Cardiac septum (tissue), 1 donor: ENCODE measurements at places on chromosomes 2 and 18. TPM values are rescaled to one million over a fixed set of nuclear protein-coding genes. Genes with fewer than 3 reads are reported as not detected.
A peak's percentile ranks its signal among the peaks of the same experiment; 100 is the strongest.

NHEJ1 gene
- 6.7 TPM for total RNA-seq

DSG4 gene
- not detected for total RNA-seq

SAG gene
- total RNA-seq, result not detected

DNA sequence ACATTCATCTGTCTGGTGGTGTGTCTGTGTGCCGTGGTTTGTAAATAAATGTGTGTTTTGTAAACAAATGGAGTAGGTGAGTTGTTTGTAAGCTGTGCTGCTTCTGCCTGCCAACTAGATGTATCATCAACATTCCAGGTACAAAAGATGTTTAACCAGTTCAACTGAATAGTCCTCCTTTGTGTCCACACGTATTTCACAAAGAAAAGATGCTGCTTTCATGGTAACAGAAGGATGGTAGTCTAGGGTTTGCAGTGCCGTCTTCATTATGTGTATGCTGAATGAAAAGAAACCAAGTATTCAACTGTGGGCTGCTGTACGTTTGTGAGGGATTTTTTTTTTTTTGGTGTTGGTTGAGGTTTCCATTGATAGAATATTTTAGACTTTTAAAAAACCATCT is 72.1 kb downstream of the CAMKMT start:
- no peak for DNase-seq

- DNase-seq, result no peak
Measured at GRCh38 chr2:190663839-190664238, 15.0 kb downstream of the NAB1 start.

GRCh38 chr2:84991404-84992160 is 20.6 kb downstream of the KCMF1 start:
- no peak for DNase-seq

GREB1L gene
- 16.2 TPM for total RNA-seq

- DNase-seq, result no peak
Measured at GRCh38 chr2:65660340-65660739, 227.9 kb upstream of the SPRED2 start.

DNA sequence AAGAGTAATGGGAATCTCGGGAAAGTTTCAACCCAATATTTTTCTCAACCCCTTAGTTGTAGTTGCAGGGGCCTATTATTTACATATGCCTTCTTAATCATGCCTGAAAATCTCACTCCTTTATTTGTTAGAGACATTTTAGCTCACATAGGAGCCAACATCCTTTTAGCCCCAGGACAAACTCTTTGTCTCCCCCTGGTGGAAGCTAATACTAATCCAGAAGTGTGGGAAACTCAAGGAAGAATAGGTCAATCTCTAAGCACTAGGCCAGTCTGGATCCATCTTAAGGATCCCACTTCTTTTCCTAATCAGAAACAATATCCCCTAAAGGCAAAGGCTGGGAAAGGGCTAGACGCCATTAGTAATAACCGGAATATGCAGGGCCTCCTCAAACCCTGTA is 550.9 kb upstream of the PKDCC start:
- DNase-seq, result no peak

- no peak for DNase-seq
Measured at GRCh38 chr2:45909677-45910191, 258.3 kb downstream of the PRKCE start.

KCNJ3 gene
- 3.4 TPM for total RNA-seq

- no peak for DNase-seq
Measured at GRCh38 chr18:39053571-39053970, 1488.0 kb upstream of the CELF4 start.

CPS1 gene
- 2.9 TPM for total RNA-seq

GRCh38 chr2:102951249-102951648 is 189.4 kb downstream of the TMEM182 start:
- no peak for DNase-seq

DNA sequence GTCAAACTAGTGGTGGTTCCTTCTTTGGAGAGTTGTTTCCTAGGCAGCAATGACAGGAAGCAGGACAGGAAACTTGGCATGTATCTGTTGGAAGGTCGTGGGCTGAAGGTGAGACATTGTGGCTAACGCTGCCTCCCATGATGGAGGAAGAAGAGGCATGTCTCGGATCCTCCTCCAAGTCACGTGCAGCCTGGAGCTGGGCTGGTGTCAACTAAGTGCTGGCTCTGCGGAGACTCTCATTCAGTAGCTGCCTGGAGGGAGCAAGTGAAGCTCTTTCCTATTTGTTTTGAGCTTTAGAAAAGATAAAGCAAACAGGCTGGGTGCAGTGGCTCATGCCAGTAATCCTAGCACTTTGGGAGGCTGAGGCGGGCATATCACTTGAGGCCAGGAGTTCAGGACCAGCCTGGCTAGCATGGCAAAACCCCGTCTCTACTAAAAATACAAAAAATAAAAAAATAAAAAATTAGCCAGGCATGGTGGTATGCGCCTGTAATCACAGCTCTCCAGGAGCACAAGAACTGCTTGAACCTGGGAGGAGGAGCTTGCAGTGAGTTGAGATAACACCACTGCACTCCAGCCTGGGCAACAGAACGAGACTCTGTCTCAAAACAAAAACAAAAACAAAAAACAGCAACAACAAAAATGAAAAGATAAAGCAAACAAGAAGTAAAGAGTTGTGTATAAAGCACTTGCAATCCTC is 28.2 kb upstream of the INO80C start:
- DNase-seq, result no peak

TSPYL6 gene
- total RNA-seq, result 0.11 TPM

SYT4 gene
- total RNA-seq, result not detected

IL1RL2 gene
- total RNA-seq, result 0.35 TPM

EML6 gene
- 0.83 TPM for total RNA-seq

DNA sequence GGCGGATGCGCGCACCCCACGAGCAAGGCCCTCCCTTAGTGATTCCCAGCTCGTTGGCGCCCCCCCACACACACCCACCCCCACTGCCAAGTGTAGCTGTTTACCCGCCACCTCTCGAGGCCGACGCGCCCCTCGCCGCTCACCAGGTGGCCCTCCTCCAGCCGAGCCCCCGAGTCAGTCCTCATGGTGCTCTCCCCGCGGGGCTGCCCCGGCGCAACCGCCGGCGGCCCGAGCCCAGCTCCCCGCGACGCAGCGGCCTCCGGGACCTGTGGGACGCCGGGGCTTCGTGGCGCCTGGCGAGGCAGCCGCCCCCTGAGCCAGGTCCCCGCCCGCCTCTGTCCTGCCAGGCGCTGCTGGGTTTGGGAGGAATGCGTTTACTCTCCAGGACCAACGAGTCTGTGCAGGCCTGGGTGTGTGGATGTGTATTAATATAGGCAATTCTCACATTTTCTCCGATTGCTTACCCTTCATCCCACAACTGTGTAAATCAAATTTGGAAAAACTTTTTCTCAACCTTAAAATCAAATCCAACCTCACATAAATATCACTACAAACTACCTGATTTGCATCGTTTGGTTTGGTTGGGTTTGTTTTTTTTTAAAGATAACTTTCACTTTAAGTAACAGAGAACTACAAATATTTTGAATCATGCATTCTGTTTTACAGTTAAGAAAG is at the start of gene TMEM237:
Gene TMEM237 (minus strand): TSS at position 288 of the 675 bp plus-strand sequence. CDS start 103 bp downstream, at position 185.
- no peak for DNase-seq

DNA sequence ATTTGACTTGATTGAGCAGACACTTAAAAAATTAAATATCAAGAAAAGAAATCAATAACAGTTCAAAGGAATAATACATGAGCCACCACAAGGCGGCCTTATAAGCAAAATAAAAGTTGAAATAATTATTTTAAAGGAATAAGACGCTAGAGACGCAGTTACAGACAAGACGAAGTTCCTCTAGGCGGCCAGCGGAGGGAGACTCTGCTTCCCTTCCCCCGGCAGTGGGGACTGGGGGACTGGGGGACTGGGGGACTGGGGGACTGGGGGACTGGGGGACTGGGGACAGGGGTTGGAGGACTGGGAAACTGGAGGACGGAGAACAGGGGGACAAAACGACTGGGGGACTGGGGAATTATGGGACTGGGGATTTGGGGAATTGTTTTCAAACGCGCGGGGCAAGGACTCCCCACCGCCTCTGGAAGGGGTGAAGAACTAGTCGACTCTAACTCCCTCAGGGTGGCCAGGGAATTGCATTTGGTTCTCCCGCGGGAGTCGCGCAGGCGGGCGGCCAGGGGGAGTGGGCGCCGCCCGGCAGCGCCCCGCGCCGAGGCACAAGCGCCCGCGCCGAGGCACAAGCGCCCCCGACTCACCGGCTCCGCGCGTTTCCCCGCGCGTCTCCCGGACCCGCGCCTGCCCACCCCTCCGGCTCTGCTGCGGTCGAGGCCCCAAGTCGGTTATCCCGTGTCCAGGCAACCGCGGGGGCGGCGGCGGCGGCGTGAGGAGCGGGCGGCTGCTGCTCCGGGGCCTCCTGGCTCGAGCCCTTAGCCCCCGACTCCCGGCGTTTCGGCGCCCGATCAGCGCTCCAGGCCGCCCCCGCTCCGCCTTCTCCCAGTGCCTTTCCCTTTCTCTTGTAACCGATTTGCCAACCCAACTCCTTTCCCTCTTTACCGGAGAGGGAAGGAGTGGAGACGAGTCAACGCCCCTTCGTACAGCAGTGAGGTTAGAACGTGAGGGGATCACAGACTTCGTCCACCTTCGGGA is at the start of gene CCDC178:
Gene CCDC178 (minus strand): TSS at position 662 of the 984 bp plus-strand sequence. CDS start 28,633 bp downstream, outside the sequence.
- DNase-seq, result no peak

DNA sequence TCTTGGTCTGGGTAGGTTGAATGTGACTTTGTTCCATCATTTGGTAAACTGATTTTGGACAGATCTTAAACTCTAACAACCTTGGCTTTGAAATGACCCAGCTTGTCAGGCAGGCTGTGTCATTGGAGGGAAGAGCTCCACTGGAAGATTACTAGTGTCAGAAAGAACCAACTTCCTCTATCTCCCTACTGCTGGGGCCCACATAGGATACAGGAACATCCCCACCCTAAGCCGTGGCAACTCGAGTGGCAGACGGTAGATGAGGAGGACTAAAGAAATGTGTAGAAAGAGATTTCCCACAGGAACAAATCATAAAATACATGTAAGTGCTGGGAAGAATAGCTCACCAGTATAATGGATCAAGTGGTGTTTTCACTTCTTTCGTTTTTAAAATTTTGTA is 4.3 kb upstream of the G6PC2 start:
- no peak for DNase-seq

C1QL2 gene
- not detected for total RNA-seq

- no peak for DNase-seq
Measured at GRCh38 chr2:20525041-20526035, 78.5 kb downstream of the RHOB start.

GRCh38 chr2:62424899-62425298 is 81.1 kb downstream of the TMEM17 start:
- DNase-seq, result no peak

DNA sequence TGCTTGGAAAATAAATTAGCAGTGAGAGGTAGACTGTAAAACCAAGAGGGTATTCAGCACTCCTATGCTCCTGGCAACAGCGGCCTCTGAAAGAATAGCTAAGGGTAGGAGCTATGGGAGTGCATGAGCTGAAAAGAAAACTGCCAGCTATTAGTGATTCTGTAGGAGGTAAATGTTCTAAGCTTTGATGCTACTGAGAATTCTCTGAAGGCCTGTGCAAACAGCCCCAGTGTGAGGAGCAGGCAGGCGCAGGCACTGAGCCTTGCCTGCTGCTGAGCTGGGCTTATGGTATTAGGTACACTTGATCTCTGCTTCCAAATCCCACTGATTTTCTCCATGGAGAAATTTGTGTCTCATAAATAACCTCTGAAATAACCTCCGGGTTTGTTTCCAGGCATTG is 86.7 kb downstream of the NYAP2 start:
- no peak for DNase-seq

GRCh38 chr2:128327180-128327964 is 8.7 kb upstream of the HS6ST1 start:
- peak; percentile 70 for DNase-seq

OTOS gene
- not detected for total RNA-seq

GDF7 gene
- total RNA-seq, result 0.94 TPM

DNA sequence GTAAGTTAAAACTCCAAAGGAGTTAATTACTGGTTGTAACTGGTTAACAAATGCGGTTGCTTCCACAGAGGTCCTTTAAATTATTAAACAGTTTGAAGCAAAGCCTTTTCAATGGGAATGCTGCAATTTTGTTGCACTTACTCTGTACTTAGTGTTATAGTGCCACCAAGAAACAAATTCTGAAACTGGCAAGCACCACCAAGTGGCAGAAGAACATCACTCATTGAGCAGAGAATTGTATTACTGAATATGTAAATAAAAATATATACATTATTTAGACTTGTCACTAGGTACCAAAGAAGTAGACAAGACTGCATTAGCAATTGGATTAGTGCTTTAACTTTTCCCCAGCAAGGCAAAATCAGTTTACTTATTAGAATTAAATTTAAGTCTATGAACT is 2.6 kb upstream of the TMEFF2 start:
- DNase-seq, result no peak

DNA sequence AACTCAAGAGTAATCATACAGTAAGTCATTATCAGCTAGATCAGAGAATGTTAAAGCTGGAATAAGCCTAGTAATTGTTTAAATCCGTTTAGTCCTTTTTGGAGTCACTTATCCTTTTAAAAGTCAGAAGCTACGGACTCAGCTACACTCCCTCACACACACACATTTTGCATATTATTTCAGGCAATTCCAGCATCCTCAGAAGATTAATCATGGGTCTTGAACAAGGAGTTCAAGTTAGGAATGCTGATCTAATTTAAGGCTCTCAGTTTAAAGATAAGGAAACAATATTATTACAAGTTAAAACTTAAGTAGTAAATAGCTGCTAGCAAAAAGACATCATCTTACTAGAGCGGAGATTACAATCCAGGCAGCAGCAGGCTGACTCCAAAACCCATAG is 74.3 kb downstream of the GTF3C3 start:
- no peak for DNase-seq
